Activated T-helper 1 cell treated with anti-CD3 and anti-CD28 coated beads, Interleukin-12 subunit alpha, Interleukin-12 subunit beta, Interleukin-2, Interleukin-4 antibody, amounts not matched to agents 30 ng/mL and 10 ng/mL and 1 ng/mL, durations not matched to agents 14 hours and 24 hours and 36 hours (primary cell): ENCODE measurements at places on chromosomes 6 and 20. TPM values are rescaled to one million over a fixed set of nuclear protein-coding genes. Genes with fewer than 3 reads are reported as not detected.

The ZGPAT gene
- total RNA-seq: 34.5 and 36.7 TPM in 2 replicates

GRCh38 chr6:165716886-165717285 is 53.8 kb upstream of the PDE10A start:
- no peaks in the 10 kb centered on the region for H3K27me3 ChIP-seq
- no peak overlapping the region for H3K4me3 ChIP-seq
- no peaks in the 10 kb centered on the region for H3K36me3 ChIP-seq
- H3K4me1 ChIP-seq: no peaks in the 10 kb centered on the region
- DNase-seq: no peak
- no peak overlapping the region for H3K27ac ChIP-seq

The PDYN gene
- total RNA-seq: not detected in 2 replicates

DNA sequence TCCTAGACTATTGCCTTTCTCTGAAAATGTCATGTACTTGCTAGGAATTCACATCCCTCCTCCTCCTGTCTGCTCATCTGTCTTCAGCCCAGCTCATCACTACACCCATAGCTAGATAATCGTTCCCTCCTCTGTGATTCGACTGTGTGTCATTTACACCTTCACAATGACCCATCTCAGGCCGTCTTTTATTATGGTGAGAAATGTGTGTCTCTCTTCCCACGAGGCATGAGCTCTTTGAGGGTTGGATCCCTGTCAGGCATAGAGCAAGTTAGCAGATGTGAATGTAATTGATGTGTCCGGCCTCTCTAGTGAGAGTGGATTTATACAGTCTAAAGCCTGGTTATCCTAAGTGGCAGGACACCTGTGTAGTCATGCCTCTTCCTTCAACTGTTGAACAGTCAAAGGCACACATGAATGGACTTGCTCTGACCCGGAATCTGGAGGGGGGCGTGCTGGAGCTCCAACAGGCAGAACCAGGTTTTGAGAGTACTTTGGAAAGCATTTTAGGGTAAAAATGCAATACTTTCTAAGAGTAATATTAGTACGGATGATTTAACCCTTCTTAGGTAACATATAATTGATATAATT is 182.1 kb downstream of the UTRN start:
- no peak overlapping the region for H3K27ac ChIP-seq
- H3K4me1 ChIP-seq: peaks cover 27% of the 10 kb centered on the region
- no peak overlapping the region for H3K4me3 ChIP-seq
- H3K36me3 ChIP-seq: peaks cover 34% of the 10 kb centered on the region

- H3K27me3 ChIP-seq: no peaks in the 10 kb centered on the region
- DNase-seq: no peak
- no peaks in the 10 kb centered on the region for H3K4me1 ChIP-seq
- H3K36me3 ChIP-seq: no peaks in the 10 kb centered on the region
- H3K27ac ChIP-seq: no peak overlapping the region
Measured at GRCh38 chr6:102686461-102686860, 1293.0 kb downstream of the GRIK2 start.

GRCh38 chr6:17908831-17909230 is 78.6 kb downstream of the KIF13A start:
- DNase-seq: no peak
- no peaks in the 10 kb centered on the region for H3K36me3 ChIP-seq
- peaks cover 7% of the 10 kb centered on the region for H3K27me3 ChIP-seq
- no peak overlapping the region for H3K4me3 ChIP-seq
- H3K27ac ChIP-seq: no peak overlapping the region

The VSX1 gene
- total RNA-seq: not detected in 2 replicates

The GRIK2 gene
- total RNA-seq: not detected in 2 replicates

The ZBP1 gene
- 0.15 and 0.41 TPM in 2 replicates for total RNA-seq

The CPNE5 gene
- total RNA-seq: 0.54 and 0.61 TPM in 2 replicates

- peaks cover 36% of the 10 kb centered on the region for H3K4me1 ChIP-seq
- no peak overlapping the region for H3K4me3 ChIP-seq
- H3K27me3 ChIP-seq: no peaks in the 10 kb centered on the region
- no peak for DNase-seq
Measured at GRCh38 chr6:87687296-87687695, 14.7 kb downstream of the AKIRIN2 start.

DNA sequence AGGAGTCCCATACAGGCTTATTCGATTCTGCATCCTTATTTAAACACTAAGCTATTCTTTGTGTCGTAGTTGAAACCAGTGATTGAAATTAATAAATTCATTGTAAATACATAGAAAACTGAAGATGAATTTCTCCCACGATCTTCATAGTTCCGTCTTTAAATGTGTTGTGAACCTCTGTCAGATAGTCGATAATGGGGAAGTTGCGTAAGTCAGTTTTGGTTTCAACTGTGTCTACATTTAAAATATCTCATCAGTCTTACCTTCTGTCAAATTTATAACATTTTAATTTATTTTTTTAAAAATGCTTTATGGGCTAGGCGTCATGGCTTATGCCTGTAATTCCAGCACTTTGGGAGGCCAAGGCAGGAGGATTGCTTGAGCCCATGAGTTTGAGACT is 12.7 kb downstream of the STX11 start:
- H3K4me3 ChIP-seq: no peak overlapping the region
- H3K36me3 ChIP-seq: peaks cover 28% of the 10 kb centered on the region
- H3K4me1 ChIP-seq: peaks cover 34% of the 10 kb centered on the region
- DNase-seq: no peak
- no peak overlapping the region for H3K27ac ChIP-seq

GRCh38 chr6:16168121-16168520 is 39.2 kb downstream of the MYLIP start:
- peaks cover 12% of the 10 kb centered on the region for H3K27me3 ChIP-seq
- H3K4me1 ChIP-seq: peaks cover 34% of the 10 kb centered on the region
- peaks cover 2% of the 10 kb centered on the region for H3K36me3 ChIP-seq
- DNase-seq: no peak
- no peak overlapping the region for H3K4me3 ChIP-seq
- no peak overlapping the region for H3K27ac ChIP-seq

- no peak for DNase-seq
- H3K36me3 ChIP-seq: no peaks in the 10 kb centered on the region
- no peak overlapping the region for H3K27ac ChIP-seq
- peaks cover 1% of the 10 kb centered on the region for H3K27me3 ChIP-seq
- no peak overlapping the region for H3K4me3 ChIP-seq
- no peaks in the 10 kb centered on the region for H3K4me1 ChIP-seq
Measured at GRCh38 chr20:46872328-46873211, 22.1 kb upstream of the EYA2 start.

GRCh38 chr20:16708602-16709001 is 21.2 kb upstream of the SNRPB2 start:
- peaks cover 19% of the 10 kb centered on the region for H3K27me3 ChIP-seq
- peaks cover 1% of the 10 kb centered on the region for H3K36me3 ChIP-seq
- no peak overlapping the region for H3K4me3 ChIP-seq
- H3K4me1 ChIP-seq: peaks cover 30% of the 10 kb centered on the region

DNA sequence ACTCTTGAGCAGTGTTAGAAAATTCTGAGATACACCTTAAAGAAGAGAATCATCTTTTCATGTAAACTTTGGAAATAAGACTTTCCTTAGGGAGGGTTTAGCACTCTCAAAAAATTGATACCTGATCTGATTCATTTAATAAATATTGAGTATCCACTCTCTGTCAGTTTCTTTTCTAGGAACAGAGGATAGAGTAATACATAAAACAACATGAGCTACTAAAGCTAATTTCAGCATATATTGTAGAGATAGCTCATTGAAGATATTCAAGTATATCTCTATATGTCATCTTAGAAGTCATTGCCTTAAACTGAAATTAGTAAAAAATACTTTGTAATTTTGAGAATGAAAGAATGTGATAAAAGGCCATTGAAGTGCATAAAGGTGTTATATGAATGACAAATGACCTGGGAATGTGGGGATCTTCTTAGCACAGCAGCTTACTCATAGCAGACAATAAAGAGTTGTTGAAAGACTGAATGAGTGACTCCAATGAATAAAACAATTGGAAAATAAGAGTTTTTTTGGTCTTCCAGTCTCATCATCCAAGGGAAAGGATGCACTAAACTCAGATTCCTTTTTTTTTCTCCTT is 29.2 kb downstream of the RHAG start:
- no peak overlapping the region for H3K27ac ChIP-seq
- no peaks in the 10 kb centered on the region for H3K4me1 ChIP-seq
- H3K36me3 ChIP-seq: no peaks in the 10 kb centered on the region
- DNase-seq: no peak
- no peaks in the 10 kb centered on the region for H3K27me3 ChIP-seq

- H3K4me1 ChIP-seq: no peaks in the 10 kb centered on the region
- no peaks in the 10 kb centered on the region for H3K27me3 ChIP-seq
- no peak overlapping the region for H3K4me3 ChIP-seq
- DNase-seq: no peak
- no peak overlapping the region for H3K27ac ChIP-seq
Measured at GRCh38 chr20:50862546-50862945, 67.7 kb downstream of the BCAS4 start.

DNA sequence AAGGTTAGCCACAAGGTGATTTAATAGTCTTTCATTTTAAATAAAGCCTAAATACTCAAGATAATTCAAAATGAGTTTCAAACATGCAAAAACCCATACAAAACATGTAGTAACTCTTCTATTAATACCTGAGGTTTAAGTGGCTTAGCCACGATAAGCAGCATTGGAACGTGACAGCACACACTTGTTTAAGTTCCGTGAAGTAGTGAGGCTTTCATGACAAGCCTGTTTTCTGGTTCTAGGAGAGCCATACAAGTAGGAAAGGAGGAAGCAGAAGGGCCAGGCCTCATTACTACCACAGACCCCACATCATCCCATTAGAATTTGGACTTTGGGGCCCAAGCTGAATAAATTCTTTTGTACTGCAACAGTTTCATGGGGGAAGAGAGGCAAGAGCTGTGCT is 54.3 kb upstream of the PRND start:
- peaks cover 3% of the 10 kb centered on the region for H3K27me3 ChIP-seq
- no peak for DNase-seq
- peaks cover 31% of the 10 kb centered on the region for H3K4me1 ChIP-seq
- no peak overlapping the region for H3K4me3 ChIP-seq
- H3K27ac ChIP-seq: no peak overlapping the region
- H3K36me3 ChIP-seq: no peaks in the 10 kb centered on the region

GRCh38 chr20:2919518-2920245 is 46.4 kb downstream of the PTPRA start:
- peak overlapping the region; percentile 72 for H3K27ac ChIP-seq
- H3K27me3 ChIP-seq: no peaks in the 10 kb centered on the region
- H3K4me1 ChIP-seq: peaks cover 8% of the 10 kb centered on the region

GRCh38 chr20:1291191-1291741 is 25.2 kb downstream of the SNPH start:
- no peak overlapping the region for H3K4me3 ChIP-seq
- H3K27me3 ChIP-seq: no peaks in the 10 kb centered on the region
- peaks cover 14% of the 10 kb centered on the region for H3K4me1 ChIP-seq
- no peak for DNase-seq

The RANBP9 gene
- total RNA-seq: 58.4 and 60.1 TPM in 2 replicates

- no peak overlapping the region for H3K4me3 ChIP-seq
- H3K27me3 ChIP-seq: peaks cover 13% of the 10 kb centered on the region
- DNase-seq: no peak
- no peaks in the 10 kb centered on the region for H3K4me1 ChIP-seq
Measured at GRCh38 chr20:689947-690346, 14.3 kb upstream of the SCRT2 start.

DNA sequence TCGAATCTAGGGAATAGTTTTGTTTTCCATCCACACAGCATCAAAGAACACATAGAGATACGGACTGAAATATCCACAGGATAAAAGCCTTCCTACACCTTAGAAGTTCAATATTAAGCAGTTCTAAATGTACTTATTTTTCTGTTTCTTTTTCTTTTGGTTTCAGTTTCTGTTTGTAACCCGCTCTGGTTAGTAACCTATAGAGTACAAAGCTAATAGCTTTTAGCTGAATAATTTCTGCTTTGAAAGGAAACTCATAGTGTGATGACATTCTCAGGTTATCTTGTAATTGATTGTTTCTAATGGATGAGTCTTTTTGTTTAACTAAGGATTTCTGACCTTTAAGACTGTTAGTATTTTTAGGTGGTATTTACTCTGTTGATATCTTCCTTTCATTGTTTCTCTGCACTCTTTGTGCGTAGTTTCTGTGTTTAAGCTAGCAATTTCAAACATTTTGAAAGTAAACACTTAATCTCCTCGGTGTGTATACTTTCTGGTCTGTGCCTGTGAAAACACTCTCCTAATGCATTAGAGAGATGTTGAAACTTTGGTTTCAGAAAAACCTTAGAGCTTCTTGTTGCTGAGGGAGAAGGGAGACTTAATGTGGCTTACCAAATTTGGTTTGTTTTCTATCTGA is 385.5 kb downstream of the HDGFL1 start:
- H3K27me3 ChIP-seq: peaks cover 2% of the 10 kb centered on the region
- peaks cover 10% of the 10 kb centered on the region for H3K36me3 ChIP-seq
- peaks cover 33% of the 10 kb centered on the region for H3K4me1 ChIP-seq
- no peak for DNase-seq
- peak overlapping the region; percentile 63 for H3K4me3 ChIP-seq
- H3K27ac ChIP-seq: peak overlapping the region; percentile 21

The HLA-DOA gene
- 1.8 and 2.0 TPM in 2 replicates for total RNA-seq

DNA sequence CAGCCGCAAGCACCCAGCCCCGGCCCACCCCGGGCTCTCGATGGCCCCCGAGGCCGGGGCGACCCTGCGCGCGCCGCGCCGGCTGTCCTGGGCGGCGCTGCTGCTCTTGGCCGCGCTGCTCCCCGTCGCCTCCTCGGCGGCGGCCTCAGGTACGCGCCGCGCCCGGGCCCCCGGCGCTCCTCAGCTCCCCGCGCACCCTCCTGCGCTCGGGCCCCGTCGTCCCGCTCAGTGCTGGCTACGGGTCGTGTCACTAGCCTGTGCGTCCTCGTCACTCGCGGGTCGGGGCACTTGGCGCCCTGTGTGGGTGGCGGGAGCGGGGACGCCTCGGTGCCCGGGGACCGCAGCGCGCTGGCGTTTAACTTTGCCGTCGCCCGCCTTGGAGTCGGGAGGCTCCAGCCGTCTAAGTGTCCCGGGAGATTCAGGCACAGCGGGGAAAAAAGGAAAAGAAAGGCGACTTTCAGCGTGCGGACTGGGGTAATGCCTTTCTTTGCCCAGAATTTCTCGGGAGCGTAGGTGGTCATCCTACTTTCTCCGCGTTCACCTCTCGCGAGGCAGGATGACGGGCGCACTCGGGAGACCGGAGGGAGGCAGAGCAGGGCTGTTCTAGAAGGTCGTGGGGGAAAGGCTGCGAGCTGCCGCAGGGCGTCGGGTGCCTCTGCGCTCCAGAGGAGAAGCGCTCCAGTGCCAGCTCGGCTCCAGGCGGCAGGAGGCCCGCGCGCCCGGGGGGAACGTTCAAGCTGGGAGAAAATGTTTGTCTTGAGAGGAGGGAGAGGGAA is 545 bp downstream of the FNDC1 start:
- H3K36me3 ChIP-seq: no peaks in the 10 kb centered on the region
- DNase-seq: no peak
- peaks cover 81% of the 10 kb centered on the region for H3K27me3 ChIP-seq
- H3K27ac ChIP-seq: no peak overlapping the region
- H3K4me1 ChIP-seq: peaks cover 19% of the 10 kb centered on the region
- H3K4me3 ChIP-seq: peak overlapping the region; percentile 46

The TMEM217 gene
- total RNA-seq: 7.7 and 9.9 TPM in 2 replicates

DNA sequence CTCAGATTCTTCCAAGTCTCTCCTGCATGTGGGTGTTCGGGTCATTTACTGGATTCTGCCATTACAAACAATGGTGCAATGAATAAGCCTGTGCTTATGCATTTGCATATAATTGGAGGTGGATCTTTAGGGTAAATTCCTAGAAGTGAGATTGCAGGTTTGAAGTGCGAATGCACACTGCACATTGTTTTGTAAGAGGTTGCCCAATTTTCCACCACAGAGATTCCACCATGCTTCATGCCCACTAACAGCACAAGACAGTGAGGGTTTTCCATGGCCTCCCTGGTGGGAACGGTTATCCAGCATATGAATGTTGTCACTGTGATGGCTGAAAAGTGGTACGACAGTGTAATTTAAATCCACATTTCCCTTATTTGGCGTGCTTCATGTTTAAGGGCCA is 178.8 kb upstream of the PMEPA1 start:
- H3K4me1 ChIP-seq: no peaks in the 10 kb centered on the region
- DNase-seq: no peak
- no peak overlapping the region for H3K27ac ChIP-seq
- no peaks in the 10 kb centered on the region for H3K36me3 ChIP-seq
- H3K4me3 ChIP-seq: no peak overlapping the region
